HEK293T (cell line): ENCODE measurements at places on chromosomes 6 and 20.

- no peak for DNase-seq
These were observed 48.2 kb upstream of the RALY start for GRCh38 chr20:33945391-33946081.

GRCh38 chr20:24502661-24503060 lies 33.2 kb downstream of the SYNDIG1 start:
- no peak for DNase-seq

GRCh38 chr6:14128012-14128411 lies 10.4 kb downstream of the CD83 start:
- no peak for DNase-seq

DNA sequence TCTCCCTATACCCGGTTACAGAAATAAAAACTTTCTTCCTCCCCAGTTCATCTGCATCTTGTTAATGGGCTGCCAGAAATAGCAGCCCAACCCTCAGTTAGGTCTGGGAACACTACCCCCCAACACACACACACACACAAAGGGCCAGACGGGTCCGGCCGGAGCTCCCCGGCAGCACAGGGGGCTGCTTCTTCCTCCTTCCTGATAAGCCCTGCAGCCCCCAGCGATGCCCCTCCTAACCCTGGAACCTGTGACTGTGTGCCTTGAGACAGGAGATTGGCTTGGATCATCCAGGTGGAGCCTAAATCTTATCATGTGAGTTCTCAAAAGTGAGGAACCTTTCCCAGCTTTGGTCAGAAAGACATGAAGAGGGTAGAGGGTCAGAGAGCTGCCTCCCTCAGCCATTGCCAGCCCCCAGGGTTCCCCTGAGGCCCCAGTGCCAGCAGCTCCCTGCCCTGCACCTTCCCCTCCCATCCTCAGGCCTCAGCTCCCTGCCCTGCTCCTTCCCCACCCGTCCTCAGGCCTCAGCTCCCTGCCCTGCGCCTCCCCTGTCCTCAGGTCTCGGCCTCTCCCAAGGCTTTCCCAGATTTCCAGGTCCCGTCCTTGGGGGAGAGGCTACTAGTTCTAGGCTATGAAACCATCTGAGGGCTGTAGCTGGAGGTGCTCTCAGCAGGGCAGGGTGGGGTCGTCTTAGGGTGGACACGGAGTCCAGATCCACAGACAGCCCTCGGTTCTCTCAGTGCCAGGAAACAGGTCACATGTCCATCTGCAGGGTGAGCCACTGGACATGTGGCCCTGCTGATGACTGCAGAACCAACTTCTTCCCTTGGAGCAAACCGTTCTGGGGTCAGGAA lies 34.5 kb upstream of the CST7 start:
- no peak for DNase-seq

DNA sequence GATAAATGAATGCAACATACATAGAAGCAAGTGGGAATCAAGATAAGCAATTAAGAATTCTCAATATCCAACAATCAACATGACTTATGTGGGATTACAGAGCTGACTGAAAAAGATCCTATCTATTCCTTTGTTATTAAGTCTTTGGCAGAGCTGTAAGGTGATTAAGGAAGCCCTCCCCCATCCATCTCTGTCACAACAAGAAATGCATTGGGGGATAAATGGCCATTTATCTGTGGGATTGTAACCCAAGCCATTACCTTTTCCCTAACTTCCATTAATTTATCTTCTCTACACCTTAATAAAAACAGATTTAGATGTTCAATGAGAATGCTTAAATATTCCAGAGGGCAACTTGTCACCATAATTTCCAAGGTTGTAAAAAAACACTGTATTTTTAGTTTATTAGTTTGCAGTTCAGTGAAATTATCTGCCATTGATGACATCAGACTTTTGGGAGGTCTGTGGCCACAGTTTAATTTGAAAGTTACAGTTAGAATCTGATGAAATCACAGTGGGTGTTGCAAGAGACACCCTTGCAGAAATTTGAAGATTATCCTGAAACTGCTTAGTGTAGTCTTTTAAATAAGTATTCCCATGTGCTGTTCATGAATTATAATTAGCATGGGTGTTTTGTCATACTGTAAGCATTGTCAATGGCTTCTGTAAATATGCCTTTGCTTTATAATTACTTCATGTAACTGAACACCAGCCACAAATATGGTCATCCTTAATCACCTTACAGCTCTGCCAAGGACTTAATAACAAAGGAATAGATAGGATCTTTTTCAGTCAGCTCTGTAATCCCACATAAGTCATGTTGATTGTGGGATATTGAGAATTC lies 49.4 kb upstream of the FYN start:
- no peak for DNase-seq
